ENCODE measurements at places on chromosomes 11 and 22. TPM values are rescaled to one million over a fixed set of nuclear protein-coding genes. Genes with fewer than 3 reads are reported as not detected.

ASPHD2 gene
- 5.4 TPM for total RNA-seq

TALDO1 gene
- total RNA-seq: 355 TPM

OOSP4B gene
- not detected for total RNA-seq

CRYBB1 gene
- total RNA-seq: not detected

POTEH gene
- total RNA-seq: not detected

CBLIF gene
- not detected for total RNA-seq

VWCE gene
- total RNA-seq: 0.21 TPM

DEFB131B gene
- total RNA-seq: not detected

APOA1 gene
- total RNA-seq: not detected

MPEG1 gene
- total RNA-seq: not detected

PCSK7 gene
- total RNA-seq: 41.2 TPM

UPK3A gene
- not detected for total RNA-seq

CYTH4 gene
- total RNA-seq: 0.21 TPM

LPXN gene
- total RNA-seq: 9.5 TPM

APOA4 gene
- total RNA-seq: not detected

LRP4 gene
- 5.5 TPM for total RNA-seq

OR52B4 gene
- not detected for total RNA-seq

C11orf86 gene
- total RNA-seq: not detected

PDGFB gene
- 3.0 TPM for total RNA-seq

OR52B6 gene
- total RNA-seq: not detected

SSRP1 gene
- 148 TPM for total RNA-seq

DGCR6 gene
- total RNA-seq: 10.1 TPM

CASP1 gene
- 17.7 TPM for total RNA-seq

FAM180B gene
- total RNA-seq: not detected

SLC22A25 gene
- not detected for total RNA-seq

SYT13 gene
- total RNA-seq: not detected

MISFA gene
- total RNA-seq: 0.85 TPM

SCN3B gene
- total RNA-seq: not detected

CDC42BPG gene
- total RNA-seq: 15.9 TPM

DUSP8 gene
- total RNA-seq: 0.56 TPM

SAC3D1 gene
- 32.7 TPM for total RNA-seq

KRTAP5-10 gene
- not detected for total RNA-seq

SPTBN2 gene
- 67.0 TPM for total RNA-seq

OR52E6 gene
- total RNA-seq: not detected

GCAT gene
- 38.1 TPM for total RNA-seq

APOL3 gene
- not detected for total RNA-seq

GLYATL2 gene
- not detected for total RNA-seq

SEPTIN3 gene
- total RNA-seq: not detected

ESAM gene
- total RNA-seq: not detected

LRRC56 gene
- total RNA-seq: 0.23 TPM

P2RX6 gene
- 0.21 TPM for total RNA-seq

TOMT gene
- total RNA-seq: not detected

ST14 gene
- total RNA-seq: 146 TPM

TSPAN32 gene
- total RNA-seq: not detected

SLC7A4 gene
- total RNA-seq: 2.0 TPM

OR51B5 gene
- total RNA-seq: not detected

TMA7B gene
- not detected for total RNA-seq

MMP7 gene
- total RNA-seq: 1.1 TPM

EFEMP2 gene
- 12.8 TPM for total RNA-seq

IFITM1 gene
- 16.4 TPM for total RNA-seq

MPZL2 gene
- total RNA-seq: 114 TPM

ETS1 gene
- 52.7 TPM for total RNA-seq

SLC35F2 gene
- total RNA-seq: 46.5 TPM

KRTAP5-7 gene
- not detected for total RNA-seq

IGSF22 gene
- not detected for total RNA-seq
